Stimulated activated naive B cell treated with anti-CD40 and anti-IgM and Interleukin-4, amounts not matched to agents 10 μg/mL and 1 μg/mL and 100 μg/mL, for 72 hours (primary cell): ENCODE measurements at places on chromosomes 13 and 19.

DNA sequence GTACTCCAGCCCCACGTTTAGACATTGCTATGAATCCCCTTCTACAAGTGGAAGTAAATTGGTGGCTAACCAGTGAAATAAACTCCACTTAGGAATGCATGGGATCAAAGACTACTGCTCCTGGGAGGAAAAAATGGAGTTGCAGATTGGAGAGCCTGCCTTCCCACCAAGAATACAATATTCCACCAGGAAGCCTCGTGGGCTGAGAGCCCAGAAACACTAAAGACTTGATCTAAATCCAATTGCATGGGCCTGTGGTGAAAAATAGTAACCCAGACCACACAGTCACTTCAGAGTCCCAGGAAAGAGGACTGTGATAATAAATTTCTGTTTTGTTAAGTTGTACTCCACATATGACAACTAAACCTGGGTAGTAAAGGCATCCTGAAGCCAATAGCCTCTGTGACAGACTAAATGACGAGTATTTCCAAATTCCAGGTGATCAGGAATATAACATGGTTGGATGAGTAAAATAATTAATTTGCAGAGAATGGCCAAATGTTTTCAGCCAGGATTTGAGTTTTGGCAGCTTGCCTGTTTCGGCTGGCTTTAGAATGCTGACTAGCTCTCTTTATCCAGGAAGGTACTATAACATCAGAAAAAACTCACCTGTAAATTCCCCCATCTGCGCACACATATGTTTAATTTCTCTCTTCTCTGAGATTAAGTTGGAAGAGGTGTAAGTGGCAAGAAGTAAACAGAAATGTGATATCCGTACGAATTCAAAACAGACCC, 480.3 kb downstream of the LIG4 start:
- no peak for DNase-seq

DNA sequence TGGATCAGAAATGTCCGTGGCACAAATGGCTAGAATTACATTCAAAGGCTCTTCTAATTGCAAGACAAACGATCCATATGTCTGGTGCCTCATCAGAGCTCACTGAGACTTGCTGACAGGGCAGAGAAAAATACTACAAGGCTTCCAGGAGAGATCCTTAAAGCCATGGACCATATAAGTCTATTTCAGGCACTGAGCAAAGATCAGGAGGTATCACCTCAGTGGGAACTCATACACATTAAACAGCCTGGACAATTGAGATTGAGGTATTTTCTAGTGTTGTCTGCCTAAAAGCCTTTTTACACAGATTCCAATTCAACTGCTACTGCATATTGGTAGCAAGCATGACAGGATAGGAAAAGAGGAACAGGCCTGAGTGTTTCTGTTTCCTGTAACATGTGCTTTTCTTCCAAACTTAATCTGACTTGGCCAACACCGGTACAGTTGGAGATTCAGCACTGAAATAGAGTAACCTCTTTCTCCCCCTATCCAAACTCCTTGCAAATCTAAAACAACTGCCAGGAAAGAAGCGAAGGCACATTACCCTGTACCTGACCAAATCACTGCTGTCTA, 65.9 kb downstream of the SERP2 start:
- DNase-seq, result no peak

- no peak for DNase-seq
These were observed 117.2 kb downstream of the ZIC5 start for GRCh38 chr13:99854366-99854765.

DNA sequence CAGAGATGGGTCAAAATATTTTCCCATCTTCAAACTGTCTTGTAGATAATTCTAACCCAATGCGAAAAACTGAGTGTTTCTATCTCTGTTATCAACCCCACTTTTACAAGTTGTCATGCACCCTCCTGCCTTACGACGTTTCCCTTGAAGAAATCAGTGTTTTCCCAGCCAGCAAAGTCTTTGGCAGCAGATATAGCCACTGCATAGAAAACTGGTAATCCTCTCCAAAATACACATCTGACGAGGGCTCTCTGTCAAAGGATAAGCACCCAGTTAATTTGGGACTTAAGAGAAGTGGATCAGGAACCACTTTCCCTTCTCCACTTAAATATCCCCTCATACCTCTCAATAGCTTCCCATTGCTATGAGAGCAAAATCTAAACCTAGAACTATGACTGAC, 351.9 kb upstream of the MIR17HG start:
- DNase-seq, result no peak

DNA sequence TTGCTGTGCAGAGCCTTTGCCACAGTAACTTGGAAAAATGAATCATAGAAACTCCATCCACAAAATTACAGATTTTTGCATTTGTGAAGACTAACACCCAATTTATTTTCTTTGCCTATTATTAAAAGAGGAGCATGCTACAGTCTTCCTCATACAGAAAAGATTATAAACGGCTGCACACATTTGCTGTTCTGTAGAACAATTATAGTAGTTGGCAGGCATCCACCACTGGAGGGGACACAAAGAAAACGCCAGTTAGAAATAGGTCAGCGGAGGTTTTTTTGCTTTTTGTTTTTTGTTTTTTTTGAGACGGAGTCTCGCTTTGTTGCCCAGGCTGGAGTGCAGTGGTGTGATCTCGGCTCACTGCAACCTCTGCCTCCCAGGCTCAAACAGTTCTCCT, 51.6 kb downstream of the SACS start:
- no peak for DNase-seq

DNA sequence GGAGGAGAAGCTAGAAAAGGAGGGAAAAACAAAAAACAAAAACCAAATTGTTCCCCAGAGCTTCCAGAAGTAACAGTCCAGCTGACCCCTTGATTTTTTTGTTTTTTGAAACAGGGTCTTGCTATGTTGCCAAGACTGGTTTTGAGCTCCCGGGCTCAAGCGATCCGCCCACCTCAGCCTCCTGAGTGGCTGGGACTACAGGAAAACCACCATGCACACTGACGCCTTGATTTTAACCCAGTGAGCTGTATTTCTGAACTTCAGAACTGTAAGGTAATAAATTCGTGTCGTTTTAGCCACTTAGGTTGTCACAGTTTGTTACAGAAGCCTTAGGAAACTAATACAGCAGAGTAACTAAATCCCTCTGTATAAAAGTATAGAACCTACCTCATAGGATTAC, 1.1 kb upstream of the NEK3 start:
- no peak for DNase-seq

DNA sequence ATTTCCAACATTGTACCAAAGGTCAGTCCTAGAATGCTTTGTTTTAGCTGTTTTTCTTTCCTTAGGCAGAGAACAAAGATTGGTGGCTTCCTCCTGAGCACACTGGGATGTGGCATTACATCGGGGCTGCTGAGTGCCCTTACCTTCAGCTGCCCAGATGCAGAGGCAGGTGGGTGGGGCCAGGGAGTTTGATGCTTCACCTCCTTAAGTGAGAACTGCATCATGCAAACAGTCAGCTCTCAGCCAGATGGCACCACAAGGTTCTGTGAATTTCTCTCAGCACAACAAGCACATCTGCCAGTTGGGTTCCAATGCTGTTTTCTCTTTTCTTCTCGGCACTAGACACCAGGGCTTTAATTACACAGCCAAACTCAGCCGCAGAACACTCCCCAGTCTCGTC, 87.4 kb upstream of the UBL3 start:
- DNase-seq, result no peak

DNA sequence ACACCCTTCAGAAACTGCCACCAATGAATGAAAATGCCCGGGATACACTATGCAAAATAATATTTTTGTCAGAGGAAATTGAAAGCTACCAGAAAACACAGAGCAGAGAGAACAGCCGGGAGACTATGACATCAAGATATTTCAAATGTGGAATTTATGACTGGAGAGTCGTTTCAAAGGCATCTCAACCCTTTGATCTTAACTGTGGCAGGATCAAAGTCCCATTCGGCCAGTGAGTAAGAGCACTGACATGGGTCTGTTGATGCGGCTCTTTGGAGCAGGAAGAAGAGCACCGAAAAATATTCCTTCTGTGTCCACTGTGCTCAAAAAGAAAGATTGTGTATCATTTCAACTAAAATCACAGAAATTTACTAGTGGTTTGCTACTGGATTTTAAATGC, 201.9 kb downstream of the RFC3 start:
- no peak for DNase-seq

GRCh38 chr13:99429670-99430069, 71.6 kb upstream of the TM9SF2 start:
- no peak for DNase-seq

- no peak for DNase-seq
These were observed 436.7 kb downstream of the FGF9 start for GRCh38 chr13:22107549-22107948.

DNA sequence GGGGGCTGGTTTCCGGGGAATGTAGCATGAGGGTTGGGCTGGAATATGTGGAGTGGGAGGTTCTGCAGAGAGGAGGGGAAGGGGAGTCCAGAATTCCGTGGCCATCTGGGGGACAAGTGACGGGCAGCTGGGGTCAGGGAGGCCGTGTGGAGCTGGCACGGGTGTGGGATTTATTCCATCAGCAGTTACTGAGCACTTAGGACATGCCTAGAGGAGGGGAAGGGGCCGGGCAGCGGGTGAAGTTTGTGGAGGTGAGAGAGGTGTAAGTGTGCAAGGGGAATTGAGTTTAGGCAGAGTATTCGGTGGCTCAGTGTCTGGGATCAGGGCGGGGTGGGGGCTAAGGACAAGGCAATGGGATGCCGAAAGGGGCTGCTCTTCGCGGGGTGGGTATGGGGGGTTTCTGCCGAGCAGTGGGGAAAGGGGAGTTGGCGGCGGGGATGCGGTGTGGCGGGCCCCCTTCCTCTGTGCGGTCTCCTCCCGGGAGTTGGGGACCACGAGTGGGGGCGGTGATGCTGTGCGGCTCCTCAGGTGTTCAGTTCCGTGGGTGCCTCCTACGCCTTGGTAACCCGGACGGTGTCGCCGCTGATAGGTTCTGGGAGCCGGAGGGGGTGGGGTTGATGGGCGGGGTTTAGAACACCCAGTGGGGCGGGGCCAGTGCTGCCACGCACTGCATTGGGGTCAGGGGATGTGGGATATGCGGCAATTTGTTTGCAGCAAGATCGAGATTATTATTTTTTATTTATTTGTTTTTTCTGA, 5.4 kb downstream of the CCDC61 start:
- no peak for DNase-seq

DNA sequence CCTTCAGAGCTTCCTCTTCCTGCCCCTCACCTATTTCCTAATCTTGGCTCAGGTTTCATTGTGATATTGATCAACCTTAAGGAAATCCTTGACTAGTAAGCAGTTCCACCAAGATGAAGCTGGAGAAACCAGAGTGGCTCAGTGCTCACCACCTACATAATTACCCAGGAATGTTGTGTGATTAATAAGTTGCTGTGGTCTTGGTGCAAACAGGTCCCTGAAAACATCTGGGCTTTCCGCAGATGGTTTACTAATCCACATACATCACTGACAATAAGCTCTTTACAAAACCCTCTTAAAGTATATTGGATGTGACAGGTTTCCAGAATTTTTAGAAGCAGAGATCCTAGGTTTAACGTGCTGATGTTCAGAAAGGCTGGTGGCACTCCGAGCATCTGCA, 8.6 kb upstream of the SERP2 start:
- no peak for DNase-seq

DNA sequence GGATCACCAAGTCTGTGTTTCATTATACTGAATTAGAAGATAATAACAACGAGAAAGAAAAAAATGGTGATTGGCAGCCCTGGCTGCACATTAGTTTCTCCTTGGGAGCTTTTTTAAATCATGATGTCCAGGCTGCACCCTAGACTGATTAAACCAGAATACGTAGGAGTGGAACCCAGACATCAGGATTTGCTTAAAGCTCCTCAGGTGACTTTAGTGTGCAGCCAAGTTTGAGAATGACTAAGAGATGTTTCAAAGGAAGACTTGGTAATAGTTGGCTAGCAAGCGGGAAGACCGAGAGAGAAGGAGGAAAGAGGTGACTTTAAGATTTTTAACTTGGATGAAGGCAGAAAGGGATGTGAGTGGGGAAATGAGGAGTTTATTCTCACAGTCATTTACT, 71.4 kb upstream of the SERP2 start:
- DNase-seq, result no peak

DNA sequence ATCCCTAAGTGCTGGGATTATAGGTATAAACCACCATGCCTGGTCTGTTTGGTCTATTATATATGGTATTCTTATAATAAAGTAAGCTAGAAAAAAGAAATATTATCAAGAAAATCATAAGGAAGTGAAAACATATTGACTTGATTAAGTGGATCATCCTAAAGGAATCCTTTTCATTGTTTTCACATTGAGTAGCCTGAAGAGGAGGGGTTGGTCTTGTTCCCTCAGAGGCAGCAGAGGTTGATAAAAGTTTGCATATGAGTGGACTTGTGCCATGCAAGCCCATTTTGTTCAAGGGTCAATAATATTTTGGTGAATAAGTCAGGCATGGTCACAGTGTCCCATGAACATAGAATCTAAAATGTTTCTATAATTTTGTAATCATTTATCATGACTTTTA, 52.7 kb downstream of the ZNF627 start:
- DNase-seq, result no peak

DNA sequence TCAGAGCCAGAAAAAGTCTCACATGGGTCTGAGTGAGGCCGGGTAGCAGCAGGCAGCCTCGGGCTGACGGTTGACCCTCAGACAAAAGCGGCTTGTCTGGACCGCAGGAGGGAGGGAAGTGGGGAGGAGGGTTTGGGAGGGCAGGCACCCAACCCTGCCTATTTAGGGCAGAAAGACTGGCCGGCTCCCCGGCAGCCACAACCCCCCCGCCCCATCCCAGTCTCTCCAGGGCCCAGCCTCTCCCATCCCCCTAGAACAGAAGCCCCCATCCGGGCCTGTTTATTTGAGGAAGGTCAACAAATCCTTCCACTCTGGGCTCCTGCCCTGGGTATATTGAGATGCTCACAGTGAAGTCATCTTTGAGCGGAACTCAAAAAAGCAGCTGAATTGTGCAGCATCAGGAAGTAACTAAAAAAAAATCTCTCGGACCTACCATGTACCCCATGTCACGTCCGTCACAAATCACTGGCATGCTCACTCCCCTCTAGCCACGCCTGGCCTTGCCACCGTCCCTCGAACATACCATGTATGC, 6.3 kb downstream of the DACT3 start:
- no peak for DNase-seq

GRCh38 chr19:5989388-5990074, 11.6 kb upstream of the RANBP3 start:
- no peak for DNase-seq

DNA sequence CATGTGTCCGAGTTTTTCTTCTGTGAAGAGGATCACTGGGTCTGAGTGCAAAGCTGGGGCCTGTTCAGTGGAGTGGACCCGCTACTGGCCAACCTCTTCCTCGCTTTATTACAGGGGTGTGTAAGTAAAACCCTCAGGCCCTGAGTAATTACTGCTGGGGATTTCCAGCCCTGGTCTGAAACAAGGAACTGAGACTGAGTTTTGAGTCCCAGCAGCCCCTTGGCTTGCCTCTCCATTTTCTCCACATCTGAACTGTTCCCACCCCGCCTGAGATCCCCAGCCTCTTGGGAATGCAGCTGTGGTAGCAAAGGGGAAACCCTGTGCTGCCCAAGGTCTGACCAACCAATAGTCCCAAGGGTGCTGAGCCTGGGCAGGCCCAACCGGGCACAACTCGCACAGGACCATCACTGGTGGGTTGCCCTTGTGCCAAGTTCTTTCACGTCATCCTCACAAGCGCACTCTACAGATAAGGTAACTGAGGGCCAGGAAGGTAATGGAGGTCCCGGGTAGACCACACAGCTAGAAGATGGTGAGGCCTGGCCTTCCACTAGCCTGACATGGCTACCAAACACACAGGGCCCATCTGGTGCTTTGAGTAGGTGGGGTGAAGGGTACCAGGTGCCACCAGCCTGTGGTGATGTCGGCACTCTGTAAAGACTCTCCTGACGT, 13.7 kb upstream of the SLC35E1 start:
- DNase-seq, result peak; percentile 89
